ENCODE measurements at places on chromosomes 1 and 21.

GRCh38 chr1:94873520-94874351, 53.2 kb downstream of the CNN3 start:
- DNase-seq: peak; percentile 93

DNA sequence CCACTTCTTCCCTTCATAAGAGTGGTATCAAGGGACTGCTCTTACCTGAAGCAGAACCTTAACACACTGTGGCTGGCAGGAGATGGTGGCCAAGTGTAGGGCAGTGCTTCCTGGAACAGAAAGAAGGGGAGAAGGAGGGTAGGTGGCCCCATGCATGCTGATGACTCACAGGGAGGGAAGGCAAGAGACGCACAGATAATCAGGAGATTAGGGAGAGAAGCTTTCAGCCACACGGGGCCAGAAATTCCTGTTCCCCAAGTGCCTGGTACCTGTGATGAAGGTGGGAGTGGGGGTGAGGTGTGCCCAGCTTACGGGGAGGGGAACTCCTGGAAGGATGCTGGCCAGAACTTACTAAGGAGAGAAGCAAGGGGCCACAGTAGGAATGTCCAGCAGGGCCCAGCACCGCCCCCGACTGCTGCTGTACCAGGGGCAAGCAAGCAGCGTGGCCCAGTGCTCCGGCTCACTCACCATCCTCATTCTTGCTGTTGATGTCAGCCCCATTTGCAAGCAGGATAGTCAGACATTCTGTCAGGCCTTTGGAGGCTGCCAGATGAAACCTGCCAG, 7.7 kb downstream of the ANKRD35 start:
- DNase-seq: no peak

GRCh38 chr1:90936061-90936460, 85.8 kb downstream of the ZNF644 start:
- DNase-seq: no peak

- DNase-seq: no peak
These were observed 16.3 kb downstream of the PAX7 start for GRCh38 chr1:18646786-18647410.

- no peak for DNase-seq
These were observed 76.2 kb upstream of the CD34 start for GRCh38 chr1:207987164-207987563.

DNA sequence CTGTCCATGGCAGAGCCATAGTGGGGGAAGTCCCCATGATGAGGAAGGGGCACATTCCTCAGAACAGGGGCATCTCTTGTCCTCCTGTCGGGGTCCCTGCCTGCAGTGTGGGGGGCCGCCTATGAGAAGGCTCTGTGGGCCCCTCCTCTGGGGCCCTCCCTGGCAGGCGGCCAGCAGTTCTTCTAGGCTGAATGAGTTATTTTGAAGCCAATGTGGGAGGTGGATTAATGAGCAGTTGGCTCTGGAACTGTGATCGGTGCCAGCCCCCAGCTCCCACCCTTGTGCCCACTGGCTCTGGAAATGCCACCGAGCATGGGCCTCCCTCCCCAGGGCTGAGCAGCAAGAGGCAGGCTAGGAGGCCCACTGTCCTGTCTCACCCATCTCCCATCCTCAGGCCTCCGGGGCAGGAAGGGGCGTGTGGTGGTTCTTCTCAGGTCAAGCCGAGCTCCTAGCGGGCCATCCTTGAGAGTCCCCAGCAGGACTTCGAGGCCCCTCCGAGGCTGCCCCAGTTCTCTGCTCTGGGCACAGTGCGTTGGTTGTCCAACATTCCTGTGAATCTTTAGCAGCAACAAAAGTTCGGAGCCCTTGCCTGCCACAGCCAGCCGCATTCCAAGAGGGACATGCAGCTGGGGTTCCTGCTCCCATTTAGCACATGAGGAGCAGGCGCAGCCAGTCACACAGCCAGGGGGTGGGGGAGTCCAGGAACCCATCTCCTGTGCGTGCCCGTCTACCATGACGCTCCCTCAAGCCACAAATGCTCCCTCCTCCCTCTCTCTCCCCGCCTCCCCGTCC, 57.2 kb downstream of the EDN2 start:
- no peak for DNase-seq

DNA sequence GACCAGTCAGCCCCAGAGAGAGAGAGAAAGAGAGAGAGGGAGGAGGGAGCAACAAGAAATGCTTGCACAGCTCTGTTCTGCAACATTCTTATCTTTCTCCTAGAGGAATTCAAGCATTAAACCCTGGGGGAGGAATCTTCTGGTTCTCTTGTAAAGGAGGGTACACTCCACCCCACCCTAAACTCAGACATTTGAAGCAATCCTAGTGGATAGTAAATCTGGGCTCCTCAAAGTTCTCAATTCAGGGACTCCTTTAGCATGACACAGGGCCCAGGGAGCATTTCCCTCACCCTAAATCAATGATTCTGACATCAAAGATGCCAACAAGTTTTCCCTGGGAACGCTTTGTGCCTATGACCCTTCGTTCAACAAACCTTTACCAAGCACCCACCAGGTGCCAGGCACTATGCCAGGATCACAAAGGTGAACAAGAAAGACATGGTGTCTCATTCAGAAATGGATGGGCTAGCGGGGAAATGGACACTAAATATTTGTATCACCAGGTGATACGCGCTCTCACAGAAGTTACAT, 11.9 kb upstream of the CAPN2 start:
- no peak for DNase-seq

DNA sequence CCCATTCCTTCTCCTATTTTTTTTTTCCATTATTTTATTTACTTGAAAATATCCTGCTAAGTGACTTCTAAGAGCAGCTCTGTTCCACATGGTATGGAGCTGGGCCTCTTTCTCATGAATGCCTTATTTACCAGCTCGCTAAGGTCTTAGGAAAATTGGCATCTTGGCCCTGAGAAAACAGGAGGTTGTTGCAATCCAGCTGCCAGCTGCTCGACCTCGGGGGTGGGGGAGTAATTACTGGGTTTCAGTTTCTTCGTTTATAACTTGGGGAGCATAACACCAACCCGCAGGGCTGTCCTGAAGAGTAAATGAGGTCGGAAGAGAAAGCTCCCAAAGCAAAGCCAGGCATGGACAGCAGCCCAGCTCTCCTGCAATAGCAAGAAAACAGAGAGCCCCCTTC, 176.3 kb downstream of the AJAP1 start:
- DNase-seq: no peak

- DNase-seq: no peak
These were observed 3.5 kb upstream of the LRRC38 start for GRCh38 chr1:13517193-13517812.

GRCh38 chr1:220550811-220551399, 23.0 kb downstream of the MARK1 start:
- no peak for DNase-seq

DNA sequence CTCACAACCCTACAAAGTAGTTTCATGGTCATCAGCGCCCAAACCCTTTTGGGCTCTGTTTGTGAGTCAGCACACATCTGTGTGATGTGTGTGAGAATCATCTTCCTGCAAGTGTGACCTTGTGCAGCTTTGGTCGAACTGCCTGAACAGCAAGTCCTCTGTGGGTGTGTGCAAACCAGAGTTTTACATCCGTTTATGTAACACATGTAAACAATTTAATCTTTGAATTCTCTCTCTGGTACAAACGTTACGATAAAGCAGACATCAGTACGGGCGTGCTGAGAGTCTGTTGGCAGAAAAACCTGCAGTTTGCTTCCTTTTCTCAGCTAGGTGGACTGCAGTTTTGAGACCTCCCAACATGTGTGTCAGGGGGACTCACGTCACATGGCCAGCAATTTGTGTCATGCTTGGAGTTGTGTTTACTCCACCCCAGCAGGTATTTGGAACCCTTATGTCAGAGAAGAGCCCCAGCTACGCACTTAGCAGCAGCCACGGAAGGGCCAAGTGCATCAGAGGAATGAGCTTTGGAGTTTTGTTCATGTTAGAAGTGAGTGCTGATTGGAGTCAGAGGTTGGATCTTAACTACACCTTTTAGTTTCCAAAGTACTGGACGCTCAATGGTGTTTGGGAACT, 230.8 kb downstream of the PAPPA2 start:
- no peak for DNase-seq

GRCh38 chr21:41874611-41875010, 4.5 kb downstream of the PRDM15 start:
- no peak for DNase-seq

DNA sequence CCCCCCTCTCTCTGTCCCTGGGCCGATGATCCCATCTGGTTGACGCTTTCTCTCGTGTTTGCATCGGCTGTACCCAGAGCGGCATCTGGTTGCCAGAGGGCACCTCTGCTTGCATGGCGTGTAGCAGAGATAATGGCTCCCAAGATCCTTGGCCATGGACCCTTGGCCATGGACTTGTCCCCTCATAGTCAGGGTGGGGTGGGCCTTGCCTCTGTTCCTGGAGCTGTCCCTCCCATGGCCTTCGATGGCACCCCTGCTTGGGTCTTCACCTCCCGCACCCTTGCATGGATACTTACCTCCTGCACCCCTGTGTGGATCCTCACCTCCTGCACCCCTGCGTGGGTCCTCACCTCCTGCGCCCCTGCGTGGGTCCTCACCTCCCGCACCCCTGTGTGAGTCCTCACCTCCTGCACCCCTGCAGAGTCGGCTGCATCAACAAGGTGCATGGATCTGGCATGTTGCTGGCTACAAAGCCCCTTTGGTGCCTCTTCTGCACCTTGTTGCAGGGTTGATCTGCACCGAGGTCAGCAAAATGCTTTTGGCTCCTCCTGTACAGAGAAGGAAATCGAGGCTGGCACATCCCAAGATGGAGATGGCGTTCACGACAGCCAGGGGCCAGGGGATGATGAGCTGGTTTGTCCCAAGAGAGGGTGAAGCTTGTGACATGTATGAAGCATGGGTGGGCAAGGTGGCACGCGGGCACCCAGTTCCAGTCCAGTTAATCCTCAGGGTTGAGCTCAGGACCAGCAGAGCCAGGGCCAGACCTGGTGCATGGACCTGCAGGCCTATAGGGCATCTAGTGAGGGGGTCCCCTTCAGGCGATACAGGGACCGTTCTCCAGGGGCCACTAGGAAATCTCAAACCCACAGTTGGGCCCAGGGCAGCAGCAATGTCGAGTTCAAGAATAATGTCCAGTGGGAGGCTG, 46.1 kb upstream of the C1orf174 start:
- no peak for DNase-seq

GRCh38 chr1:89360716-89361115, 3.1 kb upstream of the GBP6 start:
- DNase-seq: peak; percentile 54

- no peak for DNase-seq
These were observed 23.0 kb upstream of the CRP start for GRCh38 chr1:159737238-159737916.

DNA sequence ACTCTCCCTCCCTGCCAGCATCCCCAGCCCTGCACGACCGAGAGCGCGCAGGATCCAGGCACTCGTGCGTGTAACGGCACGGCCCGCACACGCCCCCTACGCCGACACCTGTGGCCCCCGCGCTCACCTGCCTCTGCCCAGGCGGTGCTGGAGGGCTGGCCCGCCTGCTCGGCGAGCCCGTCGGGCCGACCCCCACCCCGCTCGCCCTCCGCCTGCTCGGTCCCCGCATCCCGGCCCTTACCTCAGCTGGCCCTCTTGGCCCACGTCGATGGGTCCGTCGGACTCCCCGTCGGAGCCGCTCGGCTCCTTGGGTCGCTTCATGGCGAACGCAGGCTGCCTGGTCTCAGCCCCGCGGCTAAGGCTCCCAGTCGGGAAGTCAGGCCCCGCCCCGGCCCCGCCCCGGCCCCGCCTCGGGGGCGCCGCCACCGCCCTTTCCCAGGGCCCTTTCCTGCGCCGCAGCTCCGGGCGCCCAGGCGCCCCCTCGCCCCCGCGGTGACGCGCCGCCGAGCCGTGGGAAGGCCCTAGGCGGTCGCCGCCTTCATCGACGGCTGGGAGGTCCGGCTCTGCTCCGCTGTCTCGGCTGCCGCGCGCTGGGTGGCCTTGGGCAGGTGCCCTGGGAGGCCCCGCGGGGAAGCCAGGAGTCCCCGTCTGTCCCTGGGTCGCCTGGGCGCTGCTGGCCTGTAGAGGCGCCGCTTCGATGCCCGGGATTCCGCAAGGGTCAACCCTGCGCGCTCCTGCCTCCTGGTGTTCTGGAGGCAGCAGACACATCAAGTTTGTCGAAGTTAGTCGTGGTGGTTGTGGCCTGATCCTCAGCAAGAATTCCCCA, at the start of gene HEYL:
Gene HEYL (minus strand): TSS at position 339 of the 826 bp plus-strand sequence. CDS start 18 bp downstream, at position 321.
- peak; percentile 97 for DNase-seq

All from NCI-H2029 (cell line).